ENCODE measurements at places on chromosomes 6 and 20.

DNA sequence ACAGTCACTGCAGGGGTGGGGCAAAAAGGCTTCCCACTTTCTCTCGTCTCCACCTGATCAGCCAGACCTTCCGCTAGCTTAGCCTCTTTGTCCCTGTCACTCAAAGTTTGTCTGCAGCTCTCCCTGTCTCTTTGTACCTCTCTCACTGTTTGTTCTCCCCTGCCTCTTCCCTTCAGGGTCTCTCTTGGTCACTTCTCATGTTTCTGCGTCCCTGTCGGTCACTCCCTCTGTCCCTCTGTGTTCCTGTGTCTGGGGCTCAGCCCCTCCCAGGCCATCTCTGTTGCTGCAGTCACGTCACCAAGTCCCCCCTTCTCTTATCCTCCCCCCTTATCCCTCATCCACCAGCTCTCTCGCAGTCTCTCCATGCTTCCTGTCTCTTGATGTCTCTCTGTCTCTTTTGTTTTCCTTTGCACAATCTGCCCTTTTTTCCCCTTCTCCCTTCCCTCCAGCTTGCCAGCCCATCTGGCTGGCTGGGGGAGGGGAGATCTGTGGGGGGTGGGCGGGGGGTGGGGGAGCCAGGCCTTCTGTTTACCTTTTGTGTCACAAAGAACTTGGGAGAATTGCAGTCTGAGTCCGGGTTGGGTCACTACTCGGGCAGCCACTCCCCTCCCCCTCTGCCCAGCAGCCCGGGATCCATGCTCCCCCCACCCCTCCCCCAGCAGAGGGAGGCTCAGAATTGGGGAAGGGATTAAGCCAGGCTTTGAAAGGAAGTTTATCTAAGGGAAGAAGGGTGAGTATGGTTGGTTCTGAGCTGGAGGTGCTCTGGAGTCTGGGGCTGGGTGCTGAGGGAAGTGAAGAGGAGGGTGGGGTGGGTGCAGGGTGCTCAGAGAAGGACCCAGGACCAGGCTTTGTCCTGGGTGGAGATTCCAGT, 32.3 kb downstream of the FOXP4 start:
- DNase-seq: no peak

GRCh38 chr20:62136283-62137091, 6.7 kb downstream of the PSMA7 start:
- no peak for DNase-seq

DNA sequence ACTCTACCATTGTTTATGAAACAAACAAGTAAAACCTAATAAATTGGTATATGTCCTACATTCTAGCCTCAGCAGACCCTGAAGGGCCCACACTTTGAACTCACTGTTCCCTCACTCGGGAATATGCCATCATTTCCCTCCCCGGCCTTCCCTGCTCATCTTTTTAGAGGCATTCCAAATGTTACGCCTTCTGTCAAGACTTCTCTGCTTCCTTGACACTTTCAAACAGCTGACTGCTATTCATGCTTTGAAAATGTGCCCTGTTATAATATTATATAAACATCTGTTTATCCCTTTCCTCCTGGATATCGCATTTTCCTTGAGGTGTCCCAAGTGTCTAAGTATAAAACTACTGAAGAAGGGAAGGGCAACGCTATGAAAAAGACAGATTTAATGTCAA, 249.5 kb upstream of the THEMIS start:
- no peak for DNase-seq

DNA sequence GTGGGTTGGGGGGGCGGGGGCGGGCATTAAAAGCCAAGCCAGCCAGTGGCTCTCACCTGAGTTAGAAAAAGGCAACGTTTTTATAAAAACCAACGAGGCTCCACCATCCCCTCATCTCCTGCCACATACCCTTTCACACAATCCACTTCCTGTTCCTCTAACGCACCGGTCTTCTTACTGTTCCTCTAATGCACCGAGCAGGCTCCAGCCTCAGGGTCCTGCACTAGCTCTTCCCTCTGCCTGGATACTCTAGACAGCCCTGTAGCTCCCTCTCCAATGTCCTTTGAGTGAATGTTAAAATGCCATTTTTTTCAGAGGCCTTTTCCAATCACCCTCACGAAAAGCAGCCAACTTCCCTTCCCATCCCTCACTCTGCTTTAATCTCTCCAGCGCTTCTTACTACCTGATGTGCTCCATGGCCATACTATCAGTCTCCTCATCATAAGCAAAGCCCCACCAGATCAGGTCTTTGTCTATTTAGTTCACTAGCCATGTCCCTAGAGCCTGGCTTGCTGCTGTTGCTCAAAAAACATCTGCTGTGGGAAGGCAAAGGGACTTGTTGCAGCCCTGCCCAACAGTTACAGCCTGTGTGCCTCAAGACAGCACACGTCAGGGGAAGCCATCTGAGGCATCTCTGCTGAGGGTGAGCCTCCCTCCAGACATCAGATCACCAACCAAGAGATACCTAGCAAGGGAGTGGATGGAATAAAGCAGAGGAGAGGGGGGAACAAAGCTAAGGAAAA, 3.9 kb downstream of the FKBP1A start:
- DNase-seq: no peak

DNA sequence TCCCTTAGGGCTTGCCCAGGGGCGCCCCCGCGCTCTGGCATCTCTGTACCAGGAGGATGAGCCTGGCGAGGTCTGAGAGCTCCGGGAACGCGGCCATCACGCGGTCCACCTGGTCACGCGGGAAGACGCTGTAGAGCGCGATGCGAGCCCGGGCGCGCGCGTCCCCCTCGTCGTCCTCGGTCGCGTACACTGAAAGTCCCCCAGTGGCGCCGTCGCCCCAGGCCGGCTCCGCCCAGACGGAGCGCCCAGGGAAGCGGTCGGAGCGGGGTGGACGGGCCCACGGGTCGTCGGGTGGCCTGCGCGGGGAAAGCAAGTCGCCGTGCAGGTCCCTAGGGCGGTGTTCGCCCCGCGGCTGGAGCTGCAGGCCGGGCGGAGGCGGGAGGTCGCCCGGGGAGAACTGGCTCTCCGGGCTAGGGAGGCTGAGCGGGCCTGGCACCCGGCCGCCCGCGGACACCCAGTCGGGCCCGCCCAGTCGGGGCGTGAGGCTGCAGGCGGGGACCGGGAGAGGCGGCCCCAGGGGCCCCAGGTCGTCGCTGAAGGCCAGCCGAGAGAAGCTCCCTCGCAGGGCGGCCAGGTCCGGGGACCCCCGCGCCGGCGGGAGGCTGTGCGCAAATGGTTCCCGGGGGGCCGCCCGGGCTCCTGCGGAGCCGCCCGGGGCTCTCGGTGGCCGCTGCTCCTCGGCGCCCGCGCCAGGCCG, 34.0 kb downstream of the ZC3H12D start:
- peak; percentile 75 for DNase-seq

GRCh38 chr6:140572129-140572528, 1197.7 kb upstream of the CITED2 start:
- DNase-seq: peak; percentile 37

DNA sequence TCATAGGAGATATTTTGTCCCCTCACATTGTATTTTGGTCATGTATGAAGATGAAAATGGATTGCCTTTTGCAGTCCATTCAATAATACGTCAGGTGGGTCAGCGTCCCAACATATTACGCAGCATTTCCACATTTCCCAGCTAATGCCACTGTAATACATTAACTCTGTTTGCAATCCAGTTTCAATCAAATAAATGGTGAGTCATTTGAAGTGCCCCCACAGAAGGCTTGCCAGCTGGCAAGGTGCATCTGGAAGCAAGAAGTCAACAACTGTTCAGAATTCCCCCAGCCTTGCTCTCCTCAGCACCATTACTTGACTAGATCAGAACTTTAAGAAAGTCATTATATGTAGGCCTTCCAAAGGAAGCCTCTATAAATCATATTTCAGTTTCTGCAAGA, 50.4 kb downstream of the PHACTR1 start:
- no peak for DNase-seq

- no peak for DNase-seq
These were observed 743.3 kb downstream of the CD109 start for GRCh38 chr6:74439123-74439811.

DNA sequence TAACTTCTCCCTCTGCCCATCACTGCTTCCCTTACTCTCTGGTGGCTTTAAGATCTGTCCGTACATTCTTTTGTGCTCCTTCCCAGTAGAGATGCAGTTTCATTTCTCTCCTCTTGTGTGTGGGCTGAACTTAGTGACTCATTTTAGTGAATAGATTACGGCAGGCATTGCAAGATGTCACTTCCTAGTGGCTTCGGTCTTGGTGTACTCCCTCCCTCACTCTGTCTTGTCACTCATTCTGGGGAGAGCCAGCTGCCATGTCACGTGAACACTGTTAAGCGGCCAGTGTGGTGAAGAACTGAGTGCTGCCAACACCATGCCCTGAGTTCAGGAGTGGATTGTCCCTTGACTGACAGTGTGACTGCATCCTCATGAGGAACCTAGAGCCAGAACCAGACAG, 115.9 kb downstream of the OTOR start:
- no peak for DNase-seq

DNA sequence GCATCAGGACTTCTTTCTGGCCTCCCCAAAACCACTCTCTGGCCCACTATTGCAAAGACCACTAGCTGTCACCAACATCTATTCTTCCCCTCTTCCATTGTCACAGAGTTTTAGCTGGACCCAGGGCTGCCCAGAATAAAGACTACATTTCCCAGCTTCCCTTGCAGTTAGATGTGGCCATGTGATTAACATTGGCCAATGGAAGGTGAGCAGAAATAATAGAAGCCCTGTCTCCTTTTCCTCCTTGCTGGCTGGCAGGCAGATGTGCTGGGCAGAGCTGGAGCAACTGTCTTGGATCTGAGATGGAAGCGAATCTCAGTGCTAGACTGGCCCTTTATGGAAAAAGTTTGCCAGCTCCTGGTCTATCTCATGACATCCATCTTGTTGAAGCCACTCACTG, 97.0 kb downstream of the KCNB1 start:
- no peak for DNase-seq

- no peak for DNase-seq
These were observed 273.3 kb upstream of the JARID2 start for GRCh38 chr6:14972379-14973067.

GRCh38 chr6:145147559-145147958, 587.8 kb downstream of the EPM2A start:
- no peak for DNase-seq

GRCh38 chr20:3707508-3707899, 4.9 kb downstream of the SIGLEC1 start:
- no peak for DNase-seq

Data from muscle of back (tissue), 13 donors.